Stimulated activated CD8-positive, alpha-beta memory T cell treated with anti-CD3 and anti-CD28 coated beads, Interleukin-2, amount 100 ng/mL, for 1 hour (primary cell): ENCODE measurements at places on chromosomes 2 and 18.

GRCh38 chr2:209253544-209253943, 170.3 kb upstream of the MAP2 start:
- no peak for DNase-seq

GRCh38 chr2:137677466-137677865, 286.8 kb upstream of the HNMT start:
- DNase-seq = no peak

GRCh38 chr2:217107480-217107879, 247.6 kb upstream of the TNP1 start:
- no peak for DNase-seq

- no peak for DNase-seq
These were observed 130.0 kb upstream of the FN1 start for GRCh38 chr2:215565897-215566296.

GRCh38 chr2:162041485-162041884, 32.5 kb downstream of the DPP4 start:
- DNase-seq = no peak

GRCh38 chr2:237660381-237660900, 33.1 kb downstream of the LRRFIP1 start:
- DNase-seq = no peak

GRCh38 chr2:74458938-74459363, 713 bp downstream of the WBP1 start:
- no peak for DNase-seq

DNA sequence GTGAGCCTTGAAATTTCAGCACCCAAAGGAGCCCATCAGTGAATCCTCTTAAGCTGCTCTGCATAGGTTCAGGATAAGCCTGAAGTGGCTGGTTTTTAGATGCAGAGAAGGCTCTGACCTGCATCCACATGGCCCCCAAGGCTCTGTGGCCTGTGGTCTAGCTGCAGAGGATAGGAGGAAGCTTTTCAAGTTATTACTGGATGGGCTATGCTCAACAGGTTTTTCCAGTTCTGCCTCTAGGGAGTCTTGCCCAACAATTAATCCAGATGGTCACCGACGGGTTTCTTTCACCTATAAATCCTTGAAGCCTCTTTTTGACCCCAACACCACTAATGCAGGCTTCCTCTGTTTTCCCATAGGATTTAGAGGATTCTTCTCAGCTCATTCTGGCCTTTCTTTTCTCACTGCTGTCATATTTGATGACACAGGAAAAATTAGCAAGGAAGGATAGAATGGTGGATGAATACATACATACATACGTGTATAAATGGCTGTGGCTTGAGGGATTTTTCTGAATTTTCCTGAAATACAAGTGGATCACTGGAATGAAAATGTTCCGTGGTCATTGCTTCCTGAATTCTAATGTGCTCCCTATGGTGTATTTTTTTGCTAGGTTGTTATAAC, 52.2 kb upstream of the BCL2L11 start:
- no peak for DNase-seq

DNA sequence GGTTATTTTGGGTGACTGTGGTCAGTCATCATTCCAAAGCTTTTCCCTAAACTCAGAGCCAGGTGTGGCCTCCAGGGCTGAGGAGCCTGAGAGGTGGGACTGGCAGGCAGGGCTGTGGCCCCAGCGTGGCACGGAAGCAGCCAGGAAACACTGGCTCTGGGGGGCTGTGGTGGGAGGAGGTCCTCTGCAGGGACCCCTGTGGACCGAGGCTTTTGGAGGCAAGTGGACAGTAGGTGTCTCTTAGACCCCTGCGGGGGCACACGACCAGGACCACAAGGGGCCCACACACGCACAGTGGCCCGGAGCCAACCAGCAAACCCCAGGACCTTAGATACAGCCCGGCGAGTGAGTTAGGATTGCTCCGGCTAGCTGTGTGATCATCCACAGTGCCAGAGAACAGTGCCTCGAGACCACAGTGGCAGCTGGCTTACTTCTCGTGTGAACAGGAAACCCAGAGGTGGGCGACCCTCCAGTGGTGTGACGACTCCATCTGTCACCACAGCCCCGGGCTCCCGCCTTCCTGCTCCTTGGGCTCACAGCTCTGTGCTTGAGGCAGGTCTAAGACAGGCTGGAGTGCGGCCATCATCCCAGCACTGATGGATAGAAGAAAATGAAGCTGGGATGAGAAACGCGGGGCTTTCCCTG, 1.6 kb upstream of the RTP5 start:
- DNase-seq = no peak

DNA sequence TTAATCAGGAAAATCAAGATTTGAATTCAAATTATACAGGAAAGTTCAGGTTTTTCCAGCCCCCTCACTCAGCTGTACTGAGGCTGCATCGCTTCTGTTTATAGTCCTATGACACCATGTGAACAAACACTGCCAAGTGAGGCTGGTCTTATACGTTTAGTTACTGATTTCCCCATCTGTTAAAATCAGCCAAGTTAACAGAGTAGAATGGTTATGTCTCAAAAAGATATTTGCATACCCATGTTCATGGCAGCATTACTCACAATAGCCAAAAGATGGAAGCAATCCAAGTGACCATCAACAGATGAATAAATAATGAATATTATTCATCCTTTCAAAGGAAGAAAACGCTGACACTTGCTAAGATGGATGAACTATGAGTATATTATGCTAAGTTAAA, 43.8 kb downstream of the REEP1 start:
- no peak for DNase-seq

- no peak for DNase-seq
These were observed 167.4 kb upstream of the MAP3K20 start for GRCh38 chr2:172908275-172908674.

GRCh38 chr18:22710673-22711191, 222.4 kb upstream of the RBBP8 start:
- DNase-seq = no peak

- no peak for DNase-seq
These were observed 172.0 kb downstream of the ZFP36L2 start for GRCh38 chr2:43054367-43054766.

DNA sequence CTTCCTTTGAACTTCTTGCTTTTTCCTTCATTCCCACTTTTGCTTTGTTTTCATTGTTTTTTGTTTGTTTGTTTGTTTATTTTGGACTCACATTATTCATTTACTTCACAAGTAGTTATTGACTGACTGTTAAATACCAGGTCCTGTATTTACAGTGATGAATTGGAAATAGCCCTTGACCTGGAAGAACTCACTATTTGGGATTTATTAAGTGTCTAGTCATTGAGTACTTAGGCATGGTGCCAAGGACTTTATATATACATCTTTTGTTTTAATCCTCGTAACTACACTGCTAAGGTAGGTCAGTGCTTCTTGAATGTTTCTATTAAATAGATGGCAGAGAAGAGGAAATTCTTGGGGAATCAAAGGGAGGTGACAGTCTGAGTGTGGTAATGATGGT, 11.1 kb downstream of the SPOPL start:
- no peak for DNase-seq

GRCh38 chr2:129760669-129761068, 218.8 kb upstream of the RAB6C start:
- DNase-seq = no peak

DNA sequence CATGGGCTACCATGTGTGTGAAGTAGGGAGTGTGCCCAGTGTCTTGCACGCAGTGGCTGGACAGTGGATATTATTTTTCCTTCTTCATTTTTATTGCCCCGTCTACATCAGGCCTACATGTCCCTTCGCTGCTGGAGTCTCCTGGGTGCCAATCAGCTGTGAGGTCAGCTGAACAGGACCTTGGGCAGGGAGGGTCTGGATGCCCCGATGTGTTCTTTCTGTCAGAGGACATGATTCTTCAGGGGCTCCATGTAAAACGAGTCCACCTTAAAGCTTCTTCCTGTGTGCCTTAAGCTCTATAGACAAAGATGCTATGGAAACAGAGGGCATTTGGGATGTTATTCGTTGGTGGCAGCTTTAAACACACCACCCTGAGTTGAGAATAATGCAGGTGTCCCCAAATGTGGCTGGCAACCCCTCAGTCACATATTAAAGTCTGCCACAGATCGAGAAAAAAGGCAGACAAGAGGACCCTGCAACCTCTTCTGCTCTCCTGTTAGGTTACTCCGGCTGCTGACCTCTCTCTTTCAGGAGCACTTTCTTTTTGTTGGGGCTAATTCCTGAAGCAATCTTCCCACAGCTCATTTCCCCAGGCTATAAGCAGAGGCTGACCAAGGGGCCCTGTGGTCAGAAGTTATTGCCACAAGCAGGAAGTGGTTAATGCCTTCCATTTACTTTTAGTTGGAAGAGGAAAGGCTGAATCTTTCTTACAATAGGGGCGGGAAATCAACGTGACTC, 20.0 kb downstream of the GREB1 start:
- DNase-seq = no peak

GRCh38 chr2:4947911-4948310, 744.3 kb upstream of the SOX11 start:
- DNase-seq = no peak

DNA sequence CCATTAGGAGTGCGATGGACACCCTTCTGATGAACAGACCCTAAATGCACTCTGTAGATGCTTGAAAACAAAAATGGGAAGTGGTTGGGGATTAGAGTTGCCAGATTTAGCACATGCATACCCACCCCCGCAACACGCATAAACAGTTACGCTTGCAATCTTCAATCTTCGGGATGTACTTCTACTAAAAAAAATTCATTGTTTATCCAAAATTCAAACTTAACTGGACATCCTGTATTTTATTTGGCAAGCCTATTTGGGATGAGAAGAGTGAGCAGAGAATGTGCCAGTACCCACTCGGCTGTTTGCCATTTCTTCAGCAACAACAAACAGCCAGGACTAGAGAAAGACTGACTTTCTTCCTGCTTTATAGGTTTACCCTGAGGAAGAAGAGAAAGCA, 18.4 kb downstream of the KIAA2012 start:
- no peak for DNase-seq

- no peak for DNase-seq
These were observed 37.6 kb upstream of the ASXL3 start for GRCh38 chr18:33540392-33540791.

DNA sequence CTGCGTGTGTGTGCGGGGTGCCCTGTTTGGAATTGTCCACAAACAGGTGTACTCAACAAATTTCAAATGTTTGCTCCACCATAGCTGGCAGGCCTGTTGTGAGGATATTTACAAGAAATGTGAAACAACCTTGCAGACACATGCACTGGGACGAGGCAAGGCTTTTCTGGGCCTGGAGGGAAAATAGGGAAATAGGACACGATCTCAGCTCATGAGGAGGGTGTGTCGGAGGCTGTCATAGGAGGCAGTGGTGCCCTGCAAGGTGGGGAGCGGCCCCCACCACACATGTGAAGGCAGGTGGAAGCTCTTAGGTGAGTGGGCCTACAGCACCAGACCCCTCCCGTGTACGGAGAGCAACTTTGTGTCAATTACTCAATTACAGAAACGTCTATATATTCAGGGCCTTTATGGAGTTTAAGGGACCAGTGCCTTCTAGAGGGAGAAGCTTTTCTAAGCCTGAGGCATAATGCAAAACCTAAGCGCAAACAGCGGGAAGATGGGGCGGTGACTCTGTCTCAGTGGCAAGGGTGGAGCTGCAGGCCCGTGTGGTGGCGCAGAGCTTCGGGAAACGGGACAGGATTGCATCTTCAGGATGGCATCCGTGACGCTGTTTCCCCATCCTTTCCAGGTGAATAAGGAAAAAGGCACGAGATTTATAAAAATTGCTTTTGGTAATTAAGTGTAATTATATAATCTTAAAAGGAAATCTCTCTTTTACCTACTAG, 48.0 kb downstream of the RNF144A start:
- no peak for DNase-seq

DNA sequence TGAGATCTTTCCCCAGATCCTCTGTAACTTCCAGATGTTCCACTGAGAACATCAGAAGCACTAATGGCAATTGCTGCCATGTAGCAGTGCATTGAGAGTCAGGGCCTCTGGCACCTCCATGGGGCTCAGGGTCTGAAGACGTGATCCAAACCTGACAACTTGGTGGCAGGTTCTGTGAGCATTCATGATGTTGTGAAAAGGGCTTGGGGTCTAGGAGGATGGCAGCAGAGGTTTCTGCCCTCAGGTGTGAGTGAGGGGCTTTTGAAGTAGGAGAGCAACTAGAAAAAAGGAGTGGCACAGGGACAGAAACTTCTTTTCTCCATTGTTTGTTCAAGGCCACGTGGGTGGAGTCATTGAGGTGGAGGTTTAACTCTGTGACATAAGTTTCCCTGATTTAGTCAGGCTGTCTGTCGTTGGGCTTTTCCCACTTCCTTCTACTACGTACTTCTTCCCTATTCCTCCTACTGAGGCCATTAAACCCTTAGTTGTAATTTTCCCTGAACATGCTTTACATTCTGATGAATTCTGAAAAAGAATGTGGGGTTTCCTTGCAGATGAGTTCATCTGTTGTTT, 13.1 kb downstream of the CFLAR start:
- DNase-seq = no peak

DNA sequence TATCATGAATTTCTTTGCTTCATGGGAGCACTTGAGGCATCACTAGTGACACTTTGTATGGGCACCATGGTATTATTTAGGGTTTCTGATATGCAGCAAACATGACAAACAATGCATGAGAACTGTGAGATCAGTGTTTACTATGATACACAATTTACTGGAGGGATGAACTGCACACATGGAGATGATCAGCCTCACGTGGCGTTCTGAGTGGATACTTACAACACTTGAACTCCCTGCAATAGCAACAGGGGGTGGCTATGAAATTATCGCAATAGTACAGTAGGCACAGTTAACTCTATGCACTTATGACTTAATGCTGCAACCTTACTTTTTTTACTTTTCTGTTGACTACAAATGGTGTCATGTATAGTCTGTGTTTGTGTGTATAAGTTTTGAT, 18.5 kb upstream of the UGT1A8 start:
- DNase-seq = no peak

DNA sequence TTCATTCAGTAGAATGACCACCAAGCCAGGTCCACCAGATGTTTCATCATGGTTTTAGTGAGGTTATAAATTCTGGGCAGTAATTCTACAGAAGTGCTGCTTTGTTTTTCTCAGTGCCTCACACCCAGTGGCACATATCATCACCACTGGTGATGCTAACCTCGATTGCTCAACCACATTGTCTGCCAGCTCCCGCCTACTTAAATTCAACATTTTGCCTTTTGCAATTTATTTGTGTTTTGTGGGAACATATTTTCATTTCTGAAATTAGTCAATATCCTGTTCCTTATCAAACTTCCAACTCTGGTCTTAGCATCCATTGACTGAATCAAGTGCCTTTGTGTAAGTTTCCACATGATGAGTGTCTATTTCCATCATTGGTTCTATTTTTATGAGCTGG, 62.3 kb upstream of the TMEM178A start:
- no peak for DNase-seq

GRCh38 chr2:18527326-18527725, 33.1 kb downstream of the RDH14 start:
- no peak for DNase-seq

GRCh38 chr2:58215429-58215828, 25.7 kb downstream of the FANCL start:
- DNase-seq = no peak

GRCh38 chr2:240384711-240385450, 50.6 kb upstream of the GPC1 start:
- DNase-seq = no peak

DNA sequence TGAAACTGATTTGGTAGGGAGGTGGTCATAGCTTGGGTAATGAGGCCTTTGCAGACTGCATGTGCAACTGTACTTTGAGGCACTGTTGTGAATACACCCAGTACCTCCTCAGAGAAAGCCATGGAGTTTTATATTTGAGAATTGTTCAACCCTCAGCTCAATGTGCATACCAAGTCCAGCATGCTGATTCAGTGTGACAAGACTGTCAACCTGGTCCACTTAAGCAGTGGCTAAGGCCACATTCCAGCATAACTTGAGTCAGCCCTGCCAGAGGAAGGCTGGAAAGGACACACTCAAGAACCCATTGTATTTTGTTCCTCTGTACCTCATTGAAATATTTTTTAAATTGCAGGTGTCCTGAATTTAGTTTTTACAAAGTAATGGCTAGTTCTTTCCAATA, 121.8 kb upstream of the HNMT start:
- no peak for DNase-seq
